ENCODE measurements at places on chromosomes 7 and 10. TPM values are rescaled to one million over a fixed set of nuclear protein-coding genes. Genes with fewer than 3 reads are reported as not detected.

The SFXN4 gene
- total RNA-seq: 16.7 TPM

The NUTM2E gene
- 0.50 TPM for total RNA-seq

DNA sequence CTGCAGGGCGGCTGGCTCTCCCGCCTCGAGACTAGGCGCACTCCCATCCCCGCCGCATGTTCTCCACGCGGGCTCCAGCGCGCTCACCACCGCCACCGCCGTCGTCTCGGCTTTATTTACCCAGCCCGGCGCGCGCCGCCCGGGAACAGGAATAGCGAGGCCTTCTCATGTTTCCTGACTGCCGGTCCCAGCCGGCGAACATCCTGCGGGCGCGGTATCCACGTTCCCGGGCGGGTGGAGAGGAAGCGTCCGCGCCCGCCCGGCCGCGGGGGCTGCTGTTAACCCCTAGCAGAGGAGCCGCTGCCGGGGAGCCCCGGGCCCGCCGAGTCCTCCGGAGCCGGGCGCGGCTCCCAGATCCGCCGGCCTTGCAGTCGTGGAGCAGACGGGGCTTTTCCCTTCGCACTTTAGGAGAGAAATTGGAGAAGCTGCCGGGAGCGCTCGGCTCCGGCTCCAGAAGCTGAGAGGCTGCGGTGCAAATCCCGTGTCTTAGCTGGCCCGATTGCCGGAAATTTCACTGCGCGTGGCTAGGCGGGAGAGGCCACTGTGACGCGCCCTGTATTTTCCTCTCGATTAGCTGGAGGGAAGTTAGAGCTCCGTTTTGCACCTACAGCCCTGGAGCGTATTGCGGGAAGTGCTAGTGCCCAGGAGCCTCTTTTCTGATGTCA lies at the start of gene MKX:
Gene MKX (minus strand): TSS at position 88 of the 665 bp plus-strand sequence. CDS start 2,404 bp downstream, outside the sequence.
- DNase-seq: peak; percentile 27

- DNase-seq: peak; percentile 32
Measured at GRCh38 chr7:35869810-35870209, 69.0 kb downstream of the SEPTIN7 start.

GRCh38 chr10:74039561-74040145 lies 41.7 kb downstream of the VCL start:
- DNase-seq: peak; percentile 58

- no peak for DNase-seq
Measured at GRCh38 chr10:113427236-113427735, 125.6 kb upstream of the HABP2 start.

GRCh38 chr10:34607894-34608293 lies 207.2 kb downstream of the PARD3 start:
- no peak for DNase-seq

DNA sequence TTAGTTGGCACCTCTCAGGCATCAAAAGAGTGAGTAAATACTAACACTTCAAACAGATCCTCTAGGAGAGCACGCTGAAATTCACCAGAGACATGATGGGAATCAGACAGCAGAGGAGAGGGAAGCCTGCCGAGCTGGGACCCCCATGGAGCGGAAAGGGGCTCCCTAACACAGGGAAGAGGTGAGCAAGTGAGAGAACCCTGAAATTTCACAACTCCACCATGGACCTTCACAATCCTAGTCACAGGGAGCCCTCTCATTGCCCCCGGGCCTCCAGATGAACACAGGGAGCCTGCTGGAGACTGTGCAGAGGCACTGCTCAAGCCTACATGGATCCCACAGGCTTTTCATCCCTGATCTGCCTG lies 59.2 kb upstream of the ANTXRL start:
- no peak for DNase-seq
